Stimulated activated CD4-positive, alpha-beta T cell treated with anti-CD3 and anti-CD28 coated beads, Interleukin-1b, Interleukin-23, amount 100 ng/mL, for 1 hour (primary cell): ENCODE measurements at places on chromosomes 7 and 10.

DNA sequence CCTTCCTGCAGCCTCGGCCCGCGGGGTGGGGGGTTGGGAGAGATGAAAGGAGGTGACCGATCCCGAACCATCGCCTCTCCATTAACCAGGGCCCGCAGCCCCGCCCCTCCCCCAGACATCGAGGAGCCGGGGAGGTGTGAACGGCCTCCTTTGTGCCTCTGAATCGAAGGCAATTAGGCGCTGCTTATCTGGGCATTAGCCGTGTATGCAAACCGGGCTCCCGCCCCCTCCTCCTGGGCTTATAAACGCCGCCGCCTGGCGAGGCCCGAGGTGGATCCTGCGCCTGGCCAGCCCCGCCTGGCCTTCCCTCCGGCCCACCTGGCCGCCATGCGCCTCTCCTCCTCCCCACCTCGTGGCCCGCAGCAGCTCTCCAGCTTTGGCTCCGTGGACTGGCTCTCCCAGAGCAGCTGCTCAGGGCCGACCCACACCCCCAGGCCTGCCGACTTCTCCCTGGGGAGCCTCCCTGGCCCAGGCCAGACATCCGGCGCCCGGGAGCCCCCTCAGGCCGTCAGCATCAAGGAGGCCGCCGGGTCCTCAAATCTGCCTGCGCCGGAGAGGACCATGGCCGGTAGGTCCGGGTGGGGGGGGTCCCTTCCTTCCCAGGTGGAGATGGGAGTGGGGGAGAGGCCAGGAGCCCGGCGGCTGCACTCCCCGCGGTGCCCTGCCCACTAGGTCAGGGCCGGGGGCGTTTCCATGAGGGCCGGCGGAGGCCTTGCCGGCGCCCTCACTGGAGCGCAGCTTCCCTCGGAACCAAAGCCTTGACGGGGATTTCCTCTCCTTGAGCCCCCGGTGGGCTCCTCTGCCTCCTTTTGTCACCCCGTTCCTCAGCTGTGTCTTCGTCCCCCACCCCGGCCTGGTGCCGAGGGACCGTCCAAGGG, at the start of gene VENTX:
VENTX (plus strand) TSS at position 268 of the 878 bp plus-strand sequence; CDS start at position 328, 60 bp downstream.
- no peak for DNase-seq

DNA sequence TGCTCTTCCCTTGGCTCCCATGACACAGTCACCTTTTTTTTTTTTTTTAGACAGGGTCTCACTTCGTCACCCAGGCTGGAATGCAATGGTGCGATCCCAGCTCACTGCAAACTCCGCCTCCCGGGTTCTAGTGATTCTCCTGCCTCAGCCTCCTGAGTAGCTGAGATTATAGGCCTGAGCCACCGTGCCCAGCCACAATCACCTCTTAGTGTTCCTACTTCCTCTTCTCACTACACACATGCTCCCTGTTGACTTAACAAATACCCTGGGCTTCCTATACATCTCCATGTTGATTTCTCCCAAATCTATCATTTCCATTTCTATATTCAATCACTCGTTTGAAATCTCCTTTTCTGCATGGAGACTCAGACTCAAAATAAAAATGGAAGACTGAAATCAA, 91.7 kb downstream of the CUBN start:
- no peak for DNase-seq

GRCh38 chr10:51382181-51382580, 307.9 kb downstream of the PRKG1 start:
- DNase-seq = no peak

- no peak for DNase-seq
Measured at GRCh38 chr10:71064413-71065118, 147.8 kb upstream of the UNC5B start.

GRCh38 chr7:31603046-31603445, 84.0 kb upstream of the PPP1R17 start:
- DNase-seq = no peak

DNA sequence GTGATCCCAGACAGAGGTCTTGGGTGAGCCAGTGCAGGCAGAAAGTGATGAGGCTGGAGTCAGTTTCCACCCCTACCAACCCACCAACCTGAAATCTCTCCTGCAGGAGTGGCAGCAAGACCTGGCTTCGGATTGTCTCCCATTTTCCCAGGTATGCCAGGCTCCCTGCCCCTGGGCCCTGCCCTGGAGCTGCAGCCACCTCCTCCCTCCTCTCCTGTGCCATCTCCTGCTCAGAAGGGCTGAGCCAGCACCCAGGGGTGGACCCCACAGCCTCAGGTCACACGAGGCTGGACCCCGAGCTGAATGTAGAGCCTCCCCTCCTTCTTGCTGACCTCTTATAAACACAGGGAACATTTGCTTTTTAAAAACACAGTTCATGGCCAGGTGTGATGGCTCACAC, 17.0 kb upstream of the LIMK1 start:
- no peak for DNase-seq

- DNase-seq = no peak
Measured at GRCh38 chr10:49096890-49097445, 18.4 kb downstream of the VSTM4 start.

DNA sequence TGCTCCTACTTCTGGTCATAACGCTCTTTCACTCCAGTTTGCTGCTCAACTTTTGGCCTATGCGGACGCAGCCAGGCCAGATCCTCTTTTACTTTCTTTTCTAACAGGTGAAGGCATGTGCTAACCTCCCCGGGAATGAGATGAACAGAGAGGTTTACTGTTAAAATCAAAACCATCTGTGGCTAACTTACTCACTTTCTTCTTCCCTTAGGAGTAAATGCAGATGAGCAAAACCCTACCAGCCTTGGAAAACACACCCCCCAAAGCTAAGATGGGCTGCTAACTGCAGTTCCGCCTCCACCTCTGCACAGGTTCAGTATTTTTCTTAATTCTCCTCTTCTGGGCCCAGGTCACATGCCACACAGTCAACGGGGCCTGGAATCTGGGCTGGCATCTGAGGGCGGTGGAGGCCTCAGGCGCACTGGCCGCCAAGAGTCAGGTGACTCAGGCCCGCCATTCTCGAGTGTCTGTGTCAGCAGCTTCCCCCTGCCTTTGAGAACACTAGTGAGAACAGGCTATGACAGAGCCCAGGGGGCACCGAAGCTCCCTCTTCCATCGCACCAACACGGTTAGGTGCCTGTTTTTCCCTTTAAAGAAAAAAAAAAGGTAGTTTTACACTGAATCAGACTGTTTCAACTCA, 11.1 kb downstream of the FAM53B start:
- DNase-seq = no peak

- no peak for DNase-seq
Measured at GRCh38 chr10:51368943-51369342, 294.7 kb downstream of the PRKG1 start.

GRCh38 chr7:121020249-121020988, 31.9 kb downstream of the CPED1 start:
- DNase-seq = no peak

- DNase-seq = no peak
Measured at GRCh38 chr10:103584216-103585010, 90.9 kb downstream of the NEURL1 start.

GRCh38 chr10:131802156-131802915, 98.5 kb upstream of the PPP2R2D start:
- no peak for DNase-seq

GRCh38 chr10:4733150-4733842, 92.7 kb upstream of the AKR1E2 start:
- DNase-seq = no peak

DNA sequence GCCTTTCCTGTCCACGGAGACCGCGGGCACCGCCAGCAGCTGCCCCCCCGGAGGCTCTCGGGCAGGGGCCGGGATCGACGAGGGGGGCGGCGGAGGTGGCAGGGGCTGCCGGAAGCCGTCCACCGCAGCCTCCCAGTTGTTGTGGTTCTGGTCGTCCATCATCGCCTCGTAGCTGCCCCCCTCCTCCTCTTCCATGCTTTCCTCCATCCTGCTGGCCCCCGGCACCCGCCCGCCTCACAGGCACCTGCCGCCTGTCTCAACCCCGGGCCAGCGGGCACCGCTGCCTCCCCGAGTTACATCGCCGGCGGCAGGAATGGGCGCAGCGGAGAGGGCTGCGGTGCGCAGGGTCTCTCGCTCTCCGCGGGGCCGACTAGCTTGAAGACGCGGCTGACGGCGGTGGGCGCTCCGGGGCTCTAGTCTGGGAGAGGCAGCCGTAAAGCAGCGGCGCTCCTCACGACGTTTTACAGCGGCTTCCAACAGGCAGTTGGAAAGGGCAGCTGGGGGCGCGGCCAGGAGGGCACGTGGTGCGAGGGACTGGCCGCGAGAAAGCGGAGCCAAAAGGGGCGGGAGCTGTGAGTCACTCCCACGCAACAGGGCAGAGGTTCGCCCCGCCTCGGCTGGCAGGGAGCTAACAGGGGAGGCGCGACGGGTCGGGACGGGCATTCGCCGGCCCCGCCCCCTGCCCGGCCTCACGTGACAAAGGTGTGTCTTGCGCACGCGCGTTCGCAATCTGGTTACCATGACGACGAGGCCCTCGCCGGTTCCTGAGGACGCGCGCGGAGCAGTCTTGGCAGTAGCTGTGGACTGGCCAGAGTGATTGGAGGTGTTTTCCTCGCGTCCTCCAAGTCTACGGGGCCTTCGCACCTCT, at the start of gene CACUL1:
CACUL1 (minus strand) TSS at position 415 of the 868 bp plus-strand sequence; CDS start at position 207, 208 bp downstream.
- peak; percentile 100 for DNase-seq

- DNase-seq = no peak
Measured at GRCh38 chr10:113313048-113313602, 239.7 kb upstream of the HABP2 start.

DNA sequence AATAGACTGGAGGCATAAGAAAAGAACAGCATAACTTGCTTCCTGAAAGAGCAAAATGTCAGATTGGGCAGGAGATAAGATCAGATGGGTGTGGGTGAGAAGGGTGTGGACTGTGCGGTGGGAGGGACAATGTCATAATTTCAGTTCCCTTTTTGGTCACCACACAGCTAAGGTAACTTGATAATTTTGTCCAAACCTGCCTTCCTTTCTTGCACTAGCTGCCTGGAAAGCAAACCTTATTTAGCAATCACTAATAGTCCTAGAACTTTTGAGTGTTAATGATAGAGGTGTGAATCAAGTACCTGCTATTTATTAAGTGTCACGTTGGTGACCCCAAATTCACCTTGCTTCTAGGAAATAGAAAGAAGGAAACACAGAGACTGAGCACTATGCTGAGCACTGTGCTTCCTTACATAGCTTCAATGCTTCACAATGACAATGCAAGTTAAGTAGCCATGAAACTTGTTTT, 72.4 kb upstream of the SP4 start:
- no peak for DNase-seq

- DNase-seq = no peak
Measured at GRCh38 chr10:124318076-124318475, 100.6 kb downstream of the OAT start.

GRCh38 chr7:47418601-47419309, 163.2 kb downstream of the TNS3 start:
- no peak for DNase-seq

- no peak for DNase-seq
Measured at GRCh38 chr10:70145166-70145665, 1.3 kb downstream of the TYSND1 start.

DNA sequence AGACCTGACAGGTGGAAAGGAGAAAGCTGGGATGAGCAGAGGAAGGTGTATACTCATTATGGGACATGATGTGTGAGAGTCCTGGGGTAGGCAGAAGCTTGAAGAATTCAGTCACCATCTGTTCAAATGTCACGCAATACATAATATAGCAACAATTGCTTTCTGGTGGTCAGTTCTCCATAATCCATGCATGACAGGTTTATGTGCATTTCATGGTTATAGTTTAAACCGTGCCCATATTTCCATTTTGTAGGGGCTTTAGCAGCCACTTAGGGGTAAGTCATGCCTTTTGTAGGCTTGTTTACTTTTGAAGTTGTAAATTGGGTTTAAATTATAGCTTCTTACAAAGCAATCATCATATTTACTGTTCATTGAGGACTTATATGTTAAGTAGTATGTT, 158.8 kb downstream of the NXPH1 start:
- DNase-seq = no peak

- no peak for DNase-seq
Measured at GRCh38 chr7:148630078-148630477, 39.5 kb downstream of the C7orf33 start.

- no peak for DNase-seq
Measured at GRCh38 chr7:13979671-13980435, 9.6 kb downstream of the ETV1 start.

DNA sequence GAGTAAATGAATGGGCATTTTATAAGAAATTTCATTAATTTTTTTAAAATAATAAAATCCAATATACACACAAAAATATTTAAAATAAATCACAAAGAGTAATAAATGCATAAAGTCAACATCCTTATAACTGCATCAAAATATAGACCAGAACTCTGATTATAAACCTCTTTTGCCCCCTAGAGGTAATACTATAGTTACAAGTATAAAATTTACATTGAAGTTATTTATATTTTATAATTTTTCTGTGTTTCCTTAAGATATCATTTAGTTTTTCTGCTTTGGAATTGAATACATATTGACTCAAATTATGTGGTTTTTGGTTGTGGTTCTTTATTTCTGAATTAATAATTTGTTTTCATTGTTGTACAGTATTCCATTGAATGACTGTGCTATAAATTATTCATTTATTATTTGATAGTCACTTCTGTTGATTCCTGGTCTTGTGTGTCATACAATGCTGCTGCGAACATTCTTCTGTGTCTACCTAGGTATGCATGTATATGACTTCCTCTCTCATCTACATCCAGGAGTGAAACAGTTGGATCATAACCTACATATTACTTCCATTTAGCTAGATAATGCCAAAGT, 673.6 kb downstream of the IPMK start:
- no peak for DNase-seq
